NK-92 treated with Interleukin-12 subunit alpha and Interleukin-12 subunit beta, amount 100 ng/mL, for 24 hours (cell line): ENCODE measurements at places on chromosomes 12 and 14.

GRCh38 chr12:52036587-52037171 is 14.6 kb upstream of the NR4A1 start:
- no peak for DNase-seq

DNA sequence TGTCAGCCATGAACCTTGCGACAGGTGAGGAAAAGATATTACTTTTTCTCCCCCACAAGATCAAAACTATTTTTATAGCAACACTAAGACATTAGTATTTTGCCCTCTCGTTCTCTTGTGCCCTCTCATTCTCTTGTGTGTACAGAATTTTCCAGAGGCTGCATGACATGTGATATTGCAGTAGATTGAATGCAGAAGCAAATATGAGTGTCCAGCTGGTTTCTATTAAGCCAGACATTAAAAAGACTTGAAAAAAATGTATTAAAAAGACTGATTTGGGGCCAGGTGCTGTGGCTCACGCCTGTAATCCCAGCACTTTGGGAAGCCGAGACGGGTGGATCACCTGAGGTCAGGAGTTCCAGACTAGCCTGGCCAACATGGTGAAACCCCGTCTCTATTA is 63.7 kb upstream of the ZFP36L1 start:
- DNase-seq = no peak

GRCh38 chr12:109618082-109618481 is 44.5 kb downstream of the MVK start:
- no peak for DNase-seq

DNA sequence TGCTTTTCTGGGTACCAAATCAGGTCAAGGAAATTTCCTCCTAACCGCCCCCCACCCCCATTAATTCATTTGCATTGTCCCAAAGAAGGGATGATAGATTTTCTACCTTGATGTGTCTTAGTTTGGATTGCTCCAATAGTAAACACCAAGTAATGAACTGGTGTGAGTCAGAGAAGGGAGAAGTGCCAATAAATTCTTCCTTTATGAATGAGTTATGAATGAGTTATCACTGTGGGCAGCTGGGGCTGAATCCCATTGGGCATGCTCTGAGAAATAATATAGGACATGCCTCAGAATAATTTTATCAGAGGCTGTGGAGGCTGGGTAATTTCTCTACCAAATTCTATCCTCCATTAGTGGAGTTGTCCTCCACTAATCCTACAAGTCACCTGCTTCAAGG is 277.9 kb upstream of the FLRT2 start:
- no peak for DNase-seq

DNA sequence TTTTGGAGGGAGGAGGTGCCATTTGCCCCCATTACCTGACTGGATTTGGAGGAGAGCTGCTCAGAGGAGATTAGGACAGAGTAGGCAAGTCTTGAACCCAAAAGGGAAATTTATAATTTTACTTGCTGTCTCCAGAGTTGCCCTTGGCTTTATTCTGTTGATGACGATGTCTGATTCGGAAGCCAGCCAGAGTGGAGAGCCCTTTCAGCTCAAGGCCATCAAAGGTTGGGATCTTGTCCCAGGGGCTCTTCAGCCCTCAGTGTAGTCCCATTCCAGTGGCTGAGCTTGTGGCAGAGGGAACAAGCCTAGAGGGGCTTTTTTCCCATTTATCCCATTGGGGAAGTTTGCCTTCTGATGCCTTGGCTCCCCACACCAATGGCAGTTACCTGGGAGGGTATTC is 71.8 kb downstream of the HSD17B6 start:
- DNase-seq = no peak

- no peak for DNase-seq
These were observed 24.2 kb downstream of the RPH3A start for GRCh38 chr12:112815589-112816321.

- DNase-seq = no peak
These were observed 49.8 kb downstream of the RIN3 start for GRCh38 chr14:92563359-92563758.

DNA sequence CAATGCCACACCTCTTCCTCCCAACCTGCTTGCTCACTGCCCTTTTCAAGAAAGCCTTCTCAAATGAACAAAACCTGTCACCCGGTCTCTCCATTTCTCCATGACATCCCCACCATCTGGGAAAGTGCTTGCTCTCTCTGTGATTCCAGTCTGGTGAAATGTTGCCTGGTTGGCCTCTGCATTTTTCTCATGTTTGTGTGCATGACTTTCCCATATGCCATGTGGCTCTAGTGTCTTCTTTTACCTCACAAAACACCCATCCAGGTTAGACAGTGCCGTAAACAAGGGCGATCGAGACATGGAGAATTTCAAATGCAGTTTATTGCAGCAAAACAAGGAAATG is 5.8 kb downstream of the KRT1 start:
- DNase-seq = no peak

DNA sequence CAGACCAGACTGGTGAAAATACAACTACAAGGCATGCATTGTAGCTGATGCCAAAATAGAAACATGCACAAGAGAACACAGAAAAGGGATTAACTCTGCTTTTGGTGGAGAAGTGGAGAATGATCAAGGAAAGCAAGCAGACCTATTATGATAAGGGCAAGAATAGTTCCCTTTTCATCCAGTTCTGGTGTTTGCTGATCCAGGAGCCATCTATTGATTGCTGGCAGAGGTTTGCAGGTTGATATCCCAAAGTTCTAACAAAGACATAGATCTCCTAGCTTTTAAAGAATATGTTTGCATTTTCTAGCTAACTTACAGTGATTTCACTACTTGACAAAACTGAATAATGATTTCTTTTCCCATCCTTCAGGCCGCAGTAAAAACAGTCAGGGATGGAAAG is 166.2 kb upstream of the CDKN3 start:
- no peak for DNase-seq

GRCh38 chr12:65508276-65509035 is 230.0 kb downstream of the MSRB3 start:
- no peak for DNase-seq

DNA sequence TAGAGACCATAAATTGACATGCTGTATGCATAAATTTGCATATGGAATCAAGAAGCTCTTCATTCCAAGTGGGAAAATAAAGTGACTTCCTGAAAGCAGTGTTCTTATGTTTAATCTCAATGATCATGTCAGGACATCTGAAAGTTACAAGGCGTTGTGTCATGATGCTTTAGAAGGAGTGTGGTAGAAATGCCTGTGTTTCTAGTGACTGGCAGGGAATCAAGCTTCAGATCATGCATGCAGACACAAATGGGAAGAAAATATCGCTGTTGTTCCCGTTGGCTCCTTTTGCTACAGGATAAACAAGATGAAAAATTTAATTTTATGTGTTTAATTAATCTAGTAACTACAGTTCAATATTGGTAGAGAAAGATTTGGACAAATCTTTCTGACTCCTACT is 298.1 kb upstream of the SYT1 start:
- no peak for DNase-seq

DNA sequence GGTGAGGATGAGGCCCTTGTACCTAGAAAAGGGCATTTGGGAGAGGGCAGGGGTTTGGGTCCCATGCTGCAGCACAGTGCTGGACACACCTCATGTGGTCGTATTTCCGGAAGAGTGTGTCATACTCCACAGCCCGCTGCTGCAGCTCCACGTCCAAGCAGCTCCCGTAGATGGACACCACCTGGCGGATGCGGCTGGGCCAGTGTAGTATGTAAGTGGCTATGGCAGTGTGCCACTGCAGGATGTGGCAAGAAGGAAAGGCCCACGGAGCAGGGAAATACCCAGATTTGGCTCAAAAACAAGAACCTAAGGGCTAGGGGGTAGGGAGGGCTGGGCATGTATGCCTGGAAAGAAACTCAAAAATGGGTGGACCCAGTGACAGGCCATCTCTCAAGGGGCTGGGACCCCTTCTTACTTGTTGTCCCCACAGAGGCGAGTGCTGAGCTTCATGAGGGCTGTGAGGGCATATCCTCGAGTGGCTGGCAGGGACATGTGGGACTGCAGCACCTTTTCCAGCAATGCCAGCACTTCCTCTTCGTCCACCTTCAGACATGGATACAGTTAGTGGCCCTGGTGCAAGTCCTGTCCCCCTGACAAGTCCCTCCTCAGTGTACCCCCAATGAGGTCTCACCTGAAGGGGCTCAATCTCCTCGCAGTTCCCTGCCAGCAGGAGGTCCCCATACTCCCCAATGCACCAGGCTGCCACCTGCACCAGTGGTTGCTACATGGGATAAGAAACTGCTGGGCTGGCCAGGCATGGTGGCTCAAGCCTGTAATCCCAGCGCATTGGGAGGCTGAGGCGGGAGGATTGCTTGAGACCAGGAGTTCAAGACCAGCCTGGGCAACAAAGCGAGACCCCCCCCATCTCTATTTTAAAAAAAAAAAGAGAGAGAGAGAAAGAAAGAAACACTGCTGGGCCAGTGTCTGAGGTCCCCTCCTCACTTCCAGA is 5.4 kb downstream of the AP1G2 start:
- no peak for DNase-seq

DNA sequence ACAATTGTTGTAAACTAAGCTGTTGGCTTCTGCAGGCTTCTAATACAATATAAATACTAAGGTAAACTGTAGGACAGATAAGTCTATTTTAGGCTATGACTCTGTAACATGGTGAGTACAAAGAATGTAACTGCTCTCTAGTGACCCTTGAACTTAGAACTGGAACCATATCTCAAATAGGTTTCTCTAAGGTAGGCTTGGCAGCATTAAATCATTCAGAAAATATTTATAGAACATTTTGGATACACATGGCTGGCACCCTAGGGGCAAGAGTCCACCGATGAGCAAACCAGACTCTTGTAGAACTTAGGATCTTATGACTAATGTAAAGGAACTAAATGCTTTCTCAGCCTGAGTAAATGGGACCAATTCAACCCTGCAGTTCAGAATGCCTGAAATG is 19.4 kb upstream of the SLC25A3 start:
- DNase-seq = no peak

GRCh38 chr12:65944637-65945036 is 120.4 kb downstream of the HMGA2 start:
- DNase-seq = no peak

DNA sequence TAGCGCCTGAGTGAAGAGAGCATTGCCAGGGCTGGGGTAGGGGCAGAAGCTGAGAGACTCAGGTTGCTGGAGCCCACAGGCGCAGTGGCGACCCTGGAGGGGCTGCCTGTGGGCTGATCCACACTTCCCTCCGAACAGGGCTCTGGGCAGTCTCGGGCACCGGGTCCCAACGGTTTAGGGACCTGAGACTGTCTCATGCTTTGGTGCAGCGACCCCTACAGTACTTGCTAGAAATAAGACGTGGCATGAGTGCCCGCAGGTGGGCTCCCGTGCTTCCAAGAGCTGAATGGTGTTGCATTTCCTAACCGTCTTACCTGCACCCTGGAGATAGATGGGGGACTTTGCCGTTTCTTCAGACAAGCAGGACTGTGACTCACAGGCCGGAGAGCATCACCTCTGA is 57.4 kb downstream of the AACS start:
- DNase-seq = no peak

DNA sequence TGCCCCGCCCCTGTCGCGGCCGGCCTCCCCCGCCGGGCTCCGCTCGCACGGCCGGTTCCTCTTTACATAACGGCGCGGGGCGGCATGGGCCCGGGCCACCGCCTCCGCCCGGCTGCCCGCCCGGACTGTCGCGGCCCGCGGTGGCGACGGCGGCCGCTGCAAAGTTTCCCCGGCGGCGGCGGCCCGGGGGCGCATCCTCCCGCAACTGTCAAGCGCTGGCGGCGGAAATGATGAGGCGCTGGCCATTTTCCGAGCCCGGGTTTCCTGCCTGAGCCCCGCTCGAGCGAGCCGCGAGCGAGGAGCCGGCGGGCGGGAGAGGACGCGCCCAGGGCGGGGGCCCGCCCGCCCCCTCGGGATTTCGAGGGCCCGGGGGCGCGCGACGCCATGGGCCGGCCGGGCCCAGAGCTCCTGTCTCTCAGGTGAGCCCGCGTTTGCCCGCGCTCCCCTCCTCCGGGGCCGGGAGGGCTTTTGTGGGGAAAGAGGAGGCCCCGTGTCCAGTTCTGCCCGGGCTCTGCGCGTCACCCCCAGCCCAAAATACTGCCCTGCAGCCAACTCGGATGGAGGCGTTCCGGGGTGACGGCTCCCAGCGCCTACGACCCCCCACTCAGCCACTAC is at the start of gene SH2B3:
Gene SH2B3, plus strand, starts transcription at position 65 of the 615 bp plus-strand sequence. CDS start 12,223 bp downstream, outside the sequence.
- no peak for DNase-seq

DNA sequence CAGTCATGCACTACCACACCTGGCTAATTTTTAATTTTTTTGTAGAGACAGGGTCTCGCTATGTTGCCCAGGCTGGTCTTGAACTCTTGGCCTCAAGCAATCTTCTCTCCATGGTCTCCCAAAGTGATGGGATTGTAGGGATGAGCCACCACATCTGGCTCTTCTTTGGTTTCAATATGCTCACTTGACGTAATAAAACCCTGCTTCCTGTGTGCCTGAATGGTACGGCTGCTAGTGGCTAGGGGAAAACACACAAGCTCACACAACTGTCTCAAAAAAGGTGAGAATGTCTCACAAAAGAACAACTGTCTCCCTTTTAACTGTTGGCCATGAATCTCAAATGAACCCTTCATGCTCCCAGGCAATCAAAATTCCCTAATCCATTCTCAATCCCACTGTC is 15.0 kb downstream of the C1S start:
- no peak for DNase-seq

DNA sequence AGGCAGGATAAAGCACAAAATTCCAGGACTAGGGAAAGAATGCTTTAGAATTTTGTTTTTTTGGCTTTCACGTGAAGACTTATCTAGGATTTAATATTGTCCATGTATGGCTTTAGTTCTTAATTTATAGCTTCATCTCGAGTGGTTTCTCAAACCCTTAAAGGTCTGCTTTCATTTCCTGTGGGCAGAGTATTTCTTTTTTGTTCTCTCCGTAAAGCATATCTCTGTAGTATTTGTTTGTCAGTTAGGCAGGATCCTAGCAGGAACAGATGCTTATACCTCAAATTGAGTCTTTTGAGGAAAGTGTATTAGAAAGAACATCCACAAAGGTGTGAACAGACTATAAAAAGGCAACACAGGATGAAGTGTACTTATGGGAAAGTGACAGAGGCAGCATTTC is 697.1 kb upstream of the SEL1L start:
- no peak for DNase-seq

- no peak for DNase-seq
These were observed 54.9 kb downstream of the ZNF664 start for GRCh38 chr12:124027753-124028554.

DNA sequence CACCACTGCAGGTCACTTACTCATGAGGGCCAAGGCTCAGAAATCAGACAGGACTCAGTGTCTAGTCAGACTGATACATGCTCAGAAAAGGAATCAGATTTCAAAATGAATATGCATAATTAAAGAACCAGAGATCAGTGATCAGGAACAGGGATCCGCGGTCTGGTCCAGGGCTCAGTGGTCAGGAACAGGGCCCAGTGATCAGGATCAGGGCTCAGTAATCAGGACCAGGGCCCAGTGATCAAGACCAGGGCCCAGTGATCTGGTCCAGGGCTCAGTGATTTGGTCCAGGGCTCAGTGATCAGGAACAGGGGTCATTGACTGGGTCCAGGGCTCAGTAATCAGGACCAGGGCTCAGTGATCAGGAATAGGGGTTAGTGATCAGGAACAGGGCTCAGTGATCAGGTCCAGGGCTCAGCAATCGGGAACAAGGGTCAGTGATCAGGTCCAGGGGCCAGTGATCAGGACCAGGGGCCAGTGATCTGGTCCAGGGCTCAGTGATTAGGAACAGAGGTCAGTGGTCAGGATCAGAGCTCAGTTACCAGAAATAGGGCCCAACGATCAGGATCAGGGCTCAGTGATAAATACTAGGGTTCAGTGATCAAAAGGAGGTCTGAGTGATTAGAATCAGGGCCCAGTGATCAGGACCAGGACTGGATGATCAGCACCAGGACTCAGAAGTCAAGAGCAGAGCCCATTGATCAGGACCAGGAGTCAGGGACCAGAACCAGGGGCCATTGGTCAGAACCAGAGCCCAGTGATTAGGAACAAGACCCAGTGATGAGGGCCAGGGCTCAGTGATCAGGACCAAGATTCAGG is 175.3 kb downstream of the TMEM121 start:
- DNase-seq = no peak
